ENCODE measurements at places on chromosomes 6 and 20.

DNA sequence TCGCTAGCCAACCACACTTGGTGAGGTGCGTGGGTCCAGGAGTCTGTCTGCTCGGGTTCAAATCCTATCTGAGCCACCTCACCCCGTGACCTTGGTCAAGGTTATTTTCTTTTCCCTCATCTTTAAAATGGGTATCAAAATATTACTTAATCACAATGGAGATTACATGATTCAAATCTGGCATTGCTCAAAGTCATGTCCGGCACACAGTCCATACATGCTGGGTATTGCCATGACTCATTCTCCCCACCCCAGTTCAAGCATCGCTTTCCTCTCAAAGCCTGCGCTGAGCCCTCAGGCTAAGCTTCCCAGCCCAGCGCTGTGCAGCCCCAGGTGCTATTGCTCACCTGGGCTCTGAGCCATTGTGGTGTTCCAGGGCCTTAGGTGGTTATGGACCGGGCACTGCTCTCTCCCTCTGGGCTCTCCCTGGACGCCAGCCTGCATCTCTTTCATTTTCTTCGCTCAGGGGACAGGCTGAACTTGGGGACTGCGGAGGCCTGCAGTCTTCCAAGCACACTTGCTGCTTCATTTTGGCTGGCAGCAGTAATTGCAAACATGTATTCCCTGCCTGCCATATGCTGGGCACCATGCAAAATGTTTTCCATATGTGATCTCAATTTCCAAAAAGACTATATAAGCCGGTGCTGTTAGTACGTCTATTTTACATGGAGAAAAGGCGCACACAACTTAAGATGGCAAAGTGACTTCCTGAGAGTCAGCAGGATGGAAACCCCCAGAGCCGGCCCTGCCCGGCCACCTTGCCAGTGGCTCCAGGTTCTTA, 27.3 kb downstream of the WRNIP1 start:
- DNase-seq: no peak

- DNase-seq: no peak
These were observed 25.2 kb downstream of the MED23 start for GRCh38 chr6:131602781-131603312.

DNA sequence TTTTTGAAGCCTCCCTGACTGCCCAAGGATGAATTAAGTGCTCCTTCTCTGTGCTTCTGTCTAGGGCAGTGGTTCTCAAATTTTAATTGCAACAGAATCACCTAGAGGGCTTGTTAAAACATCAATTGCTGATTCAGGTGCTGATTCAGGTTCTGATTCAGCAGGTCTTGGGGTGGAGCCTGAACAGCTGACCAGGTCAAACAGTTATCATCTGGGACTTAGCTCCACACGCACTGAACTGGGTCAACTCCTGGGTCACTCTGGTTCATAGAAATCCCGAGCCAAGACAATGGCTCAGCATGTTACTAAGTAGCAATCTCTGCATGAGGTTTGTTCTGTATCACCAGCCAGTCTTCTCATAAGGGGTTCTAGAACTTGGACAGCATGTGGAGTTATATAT, 192.3 kb downstream of the GJA1 start:
- DNase-seq: no peak

DNA sequence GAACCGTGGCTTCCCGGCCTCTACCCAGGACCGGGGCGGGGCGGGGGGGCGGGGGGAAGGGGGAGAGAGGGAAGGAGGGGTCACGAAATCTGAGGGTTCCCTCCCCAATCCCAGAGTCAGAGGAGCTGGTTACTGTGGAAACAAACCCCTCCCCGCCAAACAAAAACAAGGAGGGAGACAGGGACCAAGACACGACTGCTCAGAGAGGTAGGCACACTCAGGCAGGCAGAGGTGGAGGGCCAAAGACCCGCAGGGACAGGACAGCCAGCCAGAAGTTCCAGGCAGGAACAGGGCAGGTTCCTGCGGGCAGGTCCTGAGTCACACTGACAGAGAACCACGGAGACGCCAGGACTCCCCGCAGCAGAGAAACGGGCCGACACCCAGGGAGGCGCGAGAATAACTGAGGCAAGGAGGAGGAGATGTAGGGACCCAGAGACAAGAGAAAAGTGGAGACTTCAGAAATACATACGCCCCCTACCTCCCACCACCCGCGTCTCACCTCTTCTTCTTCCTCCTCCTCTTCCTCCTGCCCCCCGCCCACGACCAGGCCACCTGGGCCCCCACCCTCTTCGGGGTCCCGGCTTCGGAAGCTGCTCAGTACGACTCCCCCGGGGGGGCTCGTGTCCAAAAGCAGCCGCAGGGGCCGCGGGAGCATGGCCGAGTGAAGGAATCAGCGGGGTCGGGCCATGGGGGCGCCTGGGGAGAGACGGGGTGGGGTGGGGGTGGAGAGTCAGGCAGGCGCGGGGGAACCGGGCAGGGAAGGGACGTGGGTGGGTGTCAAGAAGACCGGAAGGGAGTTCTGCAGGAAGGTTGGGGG, 578 bp downstream of the RGL2 start:
- peak; percentile 67 for DNase-seq

- no peak for DNase-seq
These were observed 27.0 kb upstream of the MLIP start for GRCh38 chr6:54084231-54084630.

DNA sequence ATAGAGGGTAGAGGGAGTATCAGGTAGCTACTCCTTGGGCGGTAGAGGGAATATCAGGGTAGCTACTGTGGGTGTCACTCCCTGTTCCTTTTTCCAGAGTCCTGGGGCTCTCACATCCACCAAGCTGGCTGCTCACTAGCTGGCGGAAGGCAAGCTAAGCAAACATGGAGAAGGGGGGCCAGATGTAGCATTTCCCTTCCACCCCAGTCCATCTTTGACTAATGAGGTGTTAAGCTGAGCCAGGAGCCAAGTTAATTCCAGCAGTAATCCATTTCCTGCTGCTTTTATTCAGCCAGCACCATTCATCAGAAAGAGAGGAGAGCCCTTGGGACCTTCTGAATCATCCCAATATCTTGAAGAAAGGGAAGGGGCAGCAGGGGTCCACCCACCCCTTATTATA, 330.0 kb downstream of the ZFAND3 start:
- no peak for DNase-seq

GRCh38 chr6:130467146-130468050, 101.6 kb downstream of the TMEM200A start:
- DNase-seq: no peak

DNA sequence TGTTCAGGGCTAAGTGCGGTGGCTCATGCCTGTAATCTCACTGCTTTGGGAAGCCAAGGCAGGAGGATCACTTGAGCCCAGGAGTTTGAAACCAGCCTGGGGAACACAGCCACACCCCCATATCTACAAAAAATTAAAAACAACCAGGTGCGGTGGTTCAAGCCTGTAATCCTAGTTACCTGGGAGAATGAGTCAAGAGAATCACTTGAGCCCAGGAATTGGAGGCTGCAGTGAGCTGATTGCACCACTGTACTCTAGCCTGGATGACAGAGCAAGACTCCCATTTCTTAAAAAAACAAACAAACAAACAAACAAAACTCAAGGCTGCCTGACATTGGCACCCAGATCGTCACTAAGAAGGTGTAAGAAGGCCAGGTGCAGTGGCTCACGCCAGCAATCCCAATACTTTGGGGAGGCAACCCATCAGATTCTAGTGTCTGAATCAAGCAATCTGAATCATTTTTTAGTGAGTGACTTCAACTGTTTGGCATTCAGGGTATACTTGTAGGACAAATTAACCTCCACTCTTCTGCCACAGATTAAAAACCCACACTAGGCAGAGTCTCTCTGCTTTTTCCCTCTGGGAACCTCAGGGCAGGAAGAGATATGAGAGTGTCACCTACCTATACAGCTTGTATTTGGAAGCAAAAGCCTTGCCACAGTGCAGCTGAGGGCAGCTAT, 6.1 kb downstream of the PLAGL2 start:
- no peak for DNase-seq

DNA sequence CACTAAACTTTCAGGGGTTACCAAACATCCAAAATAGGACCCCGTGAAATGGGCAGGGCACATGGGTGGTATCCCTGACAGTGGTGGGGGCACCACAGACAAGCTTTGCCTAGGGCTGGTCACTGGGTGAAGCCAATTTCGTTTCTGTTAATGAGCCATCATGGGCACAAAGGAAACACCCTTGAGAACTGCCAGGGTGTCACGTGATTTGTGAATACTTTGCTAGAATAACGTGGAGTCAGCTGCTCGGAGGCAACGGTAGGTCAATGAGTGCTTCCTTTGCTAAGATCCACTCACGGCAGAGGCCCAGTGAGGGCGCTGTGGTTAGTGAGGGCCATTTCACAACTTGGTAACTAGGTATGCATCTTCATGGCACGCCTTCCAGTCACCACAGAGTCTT, 87.7 kb upstream of the AGPAT4 start:
- DNase-seq: no peak

Measured in GM06990 (cell line).